ENCODE measurements at places on chromosomes 4 and X.

DNA sequence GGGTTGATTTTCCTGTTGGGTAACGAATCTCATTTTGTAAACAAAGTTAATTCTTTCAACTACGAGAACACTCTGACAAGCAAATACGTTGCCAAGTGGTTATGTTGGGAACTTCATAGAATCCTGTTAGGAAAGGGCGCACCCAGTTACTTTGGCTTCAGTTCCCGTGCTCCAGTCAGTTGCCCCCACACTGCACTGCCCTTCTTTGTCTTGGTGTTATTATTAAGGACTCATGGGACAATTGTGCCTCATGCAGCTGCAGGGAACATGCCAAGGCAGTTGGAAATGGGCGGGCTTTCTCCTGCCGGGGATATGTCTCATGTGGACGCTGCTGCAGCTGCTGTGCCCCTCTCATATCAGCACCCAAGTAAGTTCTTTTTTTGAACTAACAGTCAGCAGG, 28.9 kb downstream of the OFD1 start:
- DNase-seq = no peak

DNA sequence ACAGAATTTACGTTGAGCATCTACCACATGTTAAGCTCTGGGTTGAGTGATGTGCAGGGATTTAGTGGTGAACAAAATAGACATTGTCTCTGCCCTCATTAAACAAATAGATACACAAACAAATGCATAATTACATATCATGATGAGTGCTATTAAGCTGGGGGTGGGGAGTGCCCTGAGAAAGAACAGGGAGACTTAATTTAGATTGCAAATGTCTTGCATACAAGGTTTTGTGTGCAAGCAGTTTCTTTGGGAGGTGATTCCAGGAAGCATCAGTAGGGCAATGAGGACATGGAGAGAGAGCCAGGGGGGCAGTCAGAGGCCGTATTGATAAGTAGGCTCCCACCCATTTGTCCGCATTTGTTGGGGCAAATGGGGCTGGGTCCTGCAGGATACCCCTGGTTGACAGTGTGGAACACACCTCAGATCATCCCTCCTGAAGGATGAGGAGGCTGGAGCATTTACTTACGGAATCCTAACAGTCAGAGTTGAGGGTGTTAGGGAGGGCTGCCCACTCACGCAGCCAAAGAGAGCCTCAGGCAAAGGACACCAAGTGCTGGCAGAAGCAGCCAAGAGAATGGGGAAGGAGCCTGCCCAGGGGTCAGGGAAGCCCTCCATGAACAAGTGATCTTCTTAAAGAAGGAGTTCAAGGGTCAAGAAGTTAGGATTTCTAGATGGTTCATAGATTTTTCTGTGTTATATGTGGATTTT, 245.9 kb downstream of the BCOR start:
- DNase-seq = no peak

DNA sequence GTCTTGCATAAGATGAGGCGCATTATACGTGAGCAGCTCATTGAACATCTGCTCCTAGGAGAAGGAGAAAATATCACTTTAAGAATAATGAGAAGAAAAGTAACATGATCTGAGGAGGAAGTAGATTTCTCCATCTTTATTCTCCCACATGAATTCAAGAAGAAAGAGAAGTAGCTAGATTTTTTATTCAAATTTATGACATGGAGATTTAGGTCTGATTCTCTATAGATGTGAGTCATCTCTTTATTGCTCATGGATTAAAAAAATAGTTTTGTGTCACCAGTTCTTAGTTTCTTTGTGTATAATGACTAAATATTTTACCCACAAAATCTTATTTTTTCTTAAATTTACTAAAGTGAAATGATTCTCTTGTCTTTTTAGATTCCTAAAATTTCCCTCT, 40.4 kb downstream of the HPGDS start:
- no peak for DNase-seq

DNA sequence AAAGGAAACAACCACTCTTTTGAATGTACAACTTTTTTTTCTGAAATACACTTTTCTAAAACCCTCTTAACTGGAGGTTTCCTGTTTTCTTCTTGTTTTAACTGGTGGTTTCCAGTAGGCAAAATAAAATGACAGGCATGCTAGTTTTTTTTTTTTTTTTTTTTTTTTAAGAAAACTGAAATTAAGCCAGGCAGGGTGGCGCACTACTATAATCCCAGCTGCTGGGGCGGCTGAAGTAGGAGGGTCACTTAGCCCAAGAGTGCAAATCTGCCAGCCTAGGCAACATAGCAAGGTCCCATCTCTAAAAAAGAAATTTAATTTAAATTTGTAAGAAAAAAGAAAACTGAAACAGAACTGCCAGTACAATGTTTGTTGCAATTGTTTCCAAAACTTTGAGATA, 44.0 kb downstream of the TMEM144 start:
- DNase-seq = no peak

- no peak for DNase-seq
Observed at GRCh38 chrX:133335027-133335426, 80.3 kb downstream of the GPC4 start.

- DNase-seq = no peak
Observed at GRCh38 chr4:119321921-119322687, at the start of gene FABP2. Gene FABP2, minus strand, starts transcription at chr4:119322138. Its CDS starts 36 bp downstream, at chr4:119322102.

- no peak for DNase-seq
Observed at GRCh38 chrX:147950352-147950751, 30.8 kb upstream of the FMR1NB start.

DNA sequence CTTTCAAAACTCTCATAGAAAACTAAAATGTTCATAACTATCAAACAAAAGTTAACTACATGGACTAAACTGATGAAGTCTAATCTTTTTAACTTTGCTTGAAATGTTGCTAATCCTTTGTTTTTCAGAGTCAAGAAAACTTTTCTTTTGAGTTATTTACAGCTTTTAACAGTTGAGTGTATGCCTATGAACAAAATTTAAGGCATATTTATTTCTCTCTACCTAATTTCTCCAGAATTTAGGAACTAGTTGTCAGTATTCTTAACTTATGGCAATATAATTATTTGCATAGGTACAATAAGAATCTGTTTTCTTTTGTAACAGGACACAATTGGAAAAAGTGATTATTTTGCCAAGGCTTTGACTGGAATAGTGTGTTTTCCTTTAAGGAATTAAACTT, 23.8 kb downstream of the TENM3 start:
- no peak for DNase-seq
